Hematopoietic multipotent progenitor cell treated with erythropoietin and hydrocortisone succinate and interleukin-3 and kit ligand, for 8 days (in vitro differentiated cells): ENCODE measurements at places on chromosomes 6 and 20.

DNA sequence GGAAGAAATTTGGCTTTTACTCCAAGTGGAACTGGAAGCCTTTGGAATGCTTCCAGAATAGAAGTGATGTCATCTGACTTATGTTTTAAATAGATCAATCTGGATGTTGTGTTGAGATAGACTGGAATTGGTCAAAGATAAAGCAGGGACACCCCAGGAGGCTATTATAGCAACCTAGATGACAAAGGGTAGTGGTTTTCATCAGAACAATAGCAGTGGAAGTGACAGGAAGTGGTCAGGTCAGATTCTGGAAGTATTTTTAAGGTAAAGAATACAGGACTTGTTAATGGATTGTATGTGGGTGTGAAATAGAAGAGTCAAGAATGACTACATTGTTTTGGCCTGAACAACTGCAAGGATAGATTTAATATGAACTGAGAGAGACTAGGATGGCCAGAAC lies 191.4 kb downstream of the ADGRB3 start:
- no peak for DNase-seq

- DNase-seq, result no peak
These were observed 296.6 kb downstream of the PHACTR1 start for GRCh38 chr6:13012977-13013680.

DNA sequence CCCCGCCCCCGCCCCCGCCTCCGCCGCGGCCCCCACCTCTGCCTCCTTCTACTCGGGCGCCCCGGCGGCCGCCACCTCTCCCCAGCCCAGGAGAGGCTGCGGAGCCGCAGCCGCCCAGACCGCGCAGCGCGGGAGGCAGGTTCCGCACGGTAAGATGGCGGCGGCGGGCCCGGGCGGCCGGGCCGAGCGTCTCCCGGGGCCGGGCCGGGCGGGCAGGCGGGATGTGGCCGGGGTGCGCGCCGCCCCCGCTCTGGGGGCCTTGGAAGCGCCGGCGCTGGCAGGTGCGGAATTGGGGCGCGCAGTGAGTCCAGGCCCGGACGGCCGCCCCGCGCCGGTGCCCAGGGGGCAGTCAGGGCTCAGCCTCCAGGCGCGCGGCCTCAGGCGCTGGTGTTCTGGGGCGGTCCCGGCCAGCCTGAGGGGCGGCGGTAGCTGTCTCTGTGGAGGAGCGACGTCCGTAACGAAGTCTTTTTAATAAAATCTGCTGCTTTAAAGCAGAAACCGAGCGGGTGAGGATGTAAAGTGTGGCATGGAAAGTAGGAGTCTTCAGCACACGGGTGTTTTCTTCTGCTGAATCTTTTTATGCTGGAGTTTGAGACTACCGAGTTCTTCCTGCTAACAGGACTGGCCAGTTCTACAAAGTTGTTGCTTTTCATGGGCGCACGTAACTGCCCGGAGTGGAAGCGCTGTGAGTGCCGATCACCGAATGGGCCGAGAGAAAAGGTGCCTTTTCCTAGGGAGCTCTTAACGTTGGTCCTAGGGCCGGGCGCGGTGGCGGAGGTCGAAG lies at the start of gene GID8:
Gene GID8, plus strand, starts transcription at position 43 of the 784 bp plus-strand sequence. CDS start 3,356 bp downstream, outside the sequence.
- DNase-seq, result peak; percentile 50

GRCh38 chr6:124748778-124749177 lies 213.5 kb upstream of the RNF217 start:
- no peak for DNase-seq

- no peak for DNase-seq
These were observed 280.9 kb downstream of the KIF16B start for GRCh38 chr20:16292226-16292880.

DNA sequence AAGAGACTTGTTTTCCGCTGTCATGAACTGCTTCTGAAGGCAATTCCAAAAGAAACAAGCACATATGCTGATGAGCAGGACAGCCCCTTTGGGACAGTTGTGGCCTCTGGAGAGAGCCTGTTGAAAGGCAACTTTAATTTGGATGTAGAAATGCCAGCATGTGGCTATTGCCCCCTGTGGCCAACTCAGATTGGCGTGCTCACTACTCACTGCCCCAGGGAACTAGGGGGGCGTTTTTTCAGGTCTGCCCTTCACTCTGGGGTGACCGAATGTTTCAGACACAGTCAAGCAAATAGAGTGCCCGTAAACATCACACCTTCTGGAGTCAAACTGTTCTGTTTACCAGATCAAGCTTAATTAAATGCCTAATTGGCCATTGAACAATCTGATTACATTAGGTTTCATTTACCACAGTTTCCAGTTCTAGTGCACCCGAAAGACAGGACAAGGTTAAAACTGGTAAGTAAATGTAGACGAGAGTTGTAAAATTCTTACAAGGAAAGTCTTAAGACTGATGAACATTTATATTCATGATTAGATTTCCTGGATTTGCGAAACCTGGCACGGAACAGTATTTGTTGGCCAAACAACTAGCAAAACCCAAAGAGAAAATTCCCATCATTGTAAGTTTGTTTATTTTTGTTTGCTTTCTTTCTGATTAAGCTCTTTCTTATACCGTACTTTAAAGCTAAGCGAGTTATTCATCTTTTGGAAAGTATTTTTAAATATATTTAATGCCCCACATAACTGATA lies 75.9 kb upstream of the SYNJ2 start:
- peak; percentile 16 for DNase-seq

DNA sequence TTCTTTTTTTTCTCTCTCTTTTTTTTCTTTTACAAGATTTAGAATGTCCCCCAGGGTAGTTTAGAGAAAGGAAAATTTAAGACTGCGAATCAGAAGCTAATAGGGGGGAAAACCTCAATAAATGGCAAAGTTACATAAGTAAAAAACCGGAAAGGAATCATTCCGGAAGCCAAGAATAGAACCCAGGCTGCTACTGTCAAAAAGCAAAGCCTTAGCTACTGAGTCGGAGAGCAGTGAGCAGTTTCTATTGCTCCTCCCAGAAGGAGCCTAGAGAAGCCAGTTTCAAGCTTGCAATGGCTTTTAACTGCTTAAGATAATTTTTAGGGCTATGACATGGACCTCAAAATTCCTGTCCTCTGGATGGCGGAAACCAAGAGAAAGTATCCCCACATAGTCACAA lies 31.6 kb downstream of the SAMD5 start:
- no peak for DNase-seq

DNA sequence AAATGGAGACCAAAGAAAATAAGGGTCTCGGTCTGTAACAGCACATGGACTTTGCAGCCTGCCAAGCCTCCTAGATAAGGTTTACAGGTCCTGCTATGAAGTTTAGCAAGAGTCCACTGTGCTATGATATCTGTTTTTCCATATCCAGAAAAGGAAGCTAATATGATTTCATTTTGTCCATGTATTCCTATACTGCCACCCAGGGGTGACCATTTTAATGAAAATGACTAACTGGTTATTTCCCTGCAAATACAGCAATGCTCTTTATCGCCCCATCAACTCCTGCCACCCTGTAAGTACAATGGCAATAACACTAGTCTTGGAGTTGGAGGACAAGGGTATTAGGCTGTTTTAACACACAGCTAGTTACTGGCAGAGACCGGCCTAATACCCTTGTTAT lies 115.2 kb upstream of the GLP1R start:
- DNase-seq, result peak; percentile 60

GRCh38 chr6:33431880-33432541 lies 12.1 kb downstream of the SYNGAP1 start:
- no peak for DNase-seq

GRCh38 chr6:30769088-30769852 lies 24.9 kb upstream of the IER3 start:
- DNase-seq, result peak; percentile 51

DNA sequence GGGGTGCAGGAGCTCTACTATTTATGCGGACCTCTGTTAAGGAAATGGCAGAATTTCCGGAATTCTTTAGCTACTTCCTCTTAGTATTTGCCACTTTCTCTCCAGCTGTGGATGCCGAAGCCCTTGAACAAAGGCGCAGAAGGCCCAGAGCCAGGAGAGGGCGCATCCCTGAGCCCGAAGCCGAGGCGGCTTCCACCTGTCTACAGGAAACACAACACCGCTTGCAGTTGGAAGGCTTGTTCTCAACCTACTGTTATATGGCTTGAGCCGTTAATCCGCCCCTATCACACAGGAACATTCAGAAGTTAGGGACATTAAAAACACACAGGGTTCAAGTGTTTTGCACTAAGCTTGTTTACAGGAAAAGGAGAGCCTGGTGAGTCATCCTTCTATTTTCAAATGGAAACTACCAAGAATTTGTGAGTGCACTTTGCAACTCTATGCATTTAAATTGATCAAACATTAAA lies 417.1 kb downstream of the BCKDHB start:
- DNase-seq, result no peak

DNA sequence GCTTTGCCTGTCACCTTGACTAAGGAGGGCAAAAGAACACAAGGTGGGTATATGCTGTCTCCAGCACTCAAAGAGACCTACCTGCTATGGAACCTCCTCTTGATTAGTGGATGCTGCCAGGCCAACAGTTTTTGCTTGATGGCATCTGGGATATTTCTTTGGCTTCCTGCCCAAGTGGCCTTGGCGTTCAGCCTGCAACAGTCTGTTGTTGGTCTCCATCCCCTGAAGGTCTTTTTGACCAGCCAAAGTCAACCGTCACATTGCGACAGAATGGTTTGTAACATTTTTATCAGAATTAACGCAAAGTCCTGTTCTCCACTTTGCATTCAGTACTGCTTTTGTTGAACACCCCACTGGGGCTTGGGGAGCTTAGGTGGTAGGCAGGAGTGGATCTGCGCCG lies 37.1 kb downstream of the SERPINB1 start:
- no peak for DNase-seq

- no peak for DNase-seq
These were observed 22.0 kb upstream of the ABCC10 start for GRCh38 chr6:43405354-43405753.

- DNase-seq, result no peak
These were observed 41.2 kb downstream of the DUSP22 start for GRCh38 chr6:333379-334002.

GRCh38 chr6:27478706-27479318 lies 5.9 kb upstream of the ZNF184 start:
- DNase-seq, result peak; percentile 95

GRCh38 chr6:54771968-54772367 lies 74.6 kb upstream of the FAM83B start:
- DNase-seq, result no peak

- no peak for DNase-seq
These were observed 27.0 kb upstream of the ETV7 start for GRCh38 chr6:36414481-36414880.

DNA sequence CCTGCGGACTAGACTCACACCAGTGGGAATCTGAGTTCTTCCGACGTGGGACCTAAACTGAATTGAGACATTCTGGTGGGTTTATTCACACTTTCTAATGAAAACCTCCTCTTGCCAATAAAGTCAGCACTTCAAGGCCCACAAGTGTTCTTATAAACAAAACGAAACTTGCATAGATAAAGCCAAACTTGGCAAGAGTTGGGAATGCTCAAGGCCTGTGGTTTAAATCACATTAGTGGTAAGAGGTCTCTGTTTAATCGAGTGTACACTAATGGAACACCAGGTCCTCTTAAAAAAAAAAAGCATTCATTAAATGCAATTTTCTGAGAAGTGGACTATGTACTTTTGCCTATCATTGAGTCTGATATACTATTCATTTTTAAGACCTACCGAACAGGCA lies 143.3 kb downstream of the SMOC2 start:
- DNase-seq, result no peak

GRCh38 chr20:52840041-52840440 lies 132.1 kb upstream of the TSHZ2 start:
- no peak for DNase-seq

GRCh38 chr6:144714021-144714712 lies 429.0 kb downstream of the UTRN start:
- no peak for DNase-seq

DNA sequence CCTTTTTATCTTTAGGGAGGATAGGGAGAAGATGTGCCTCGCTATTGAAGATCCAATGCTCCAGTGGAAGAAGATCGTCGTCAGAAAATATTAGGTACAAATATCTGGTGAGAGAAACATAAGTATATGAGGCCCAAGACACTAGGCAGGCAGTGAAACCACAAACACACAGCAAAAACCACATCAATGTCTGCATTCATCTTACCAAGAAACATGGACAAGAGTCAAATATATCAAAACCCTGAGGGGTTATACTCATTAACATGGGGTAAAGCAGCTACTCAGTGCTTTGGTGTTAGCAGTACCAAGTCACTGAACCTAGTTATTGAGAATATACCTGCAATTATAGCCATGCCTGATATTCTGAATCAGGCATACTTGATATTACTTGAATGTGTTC lies 101.4 kb upstream of the FAM184A start:
- DNase-seq, result no peak

DNA sequence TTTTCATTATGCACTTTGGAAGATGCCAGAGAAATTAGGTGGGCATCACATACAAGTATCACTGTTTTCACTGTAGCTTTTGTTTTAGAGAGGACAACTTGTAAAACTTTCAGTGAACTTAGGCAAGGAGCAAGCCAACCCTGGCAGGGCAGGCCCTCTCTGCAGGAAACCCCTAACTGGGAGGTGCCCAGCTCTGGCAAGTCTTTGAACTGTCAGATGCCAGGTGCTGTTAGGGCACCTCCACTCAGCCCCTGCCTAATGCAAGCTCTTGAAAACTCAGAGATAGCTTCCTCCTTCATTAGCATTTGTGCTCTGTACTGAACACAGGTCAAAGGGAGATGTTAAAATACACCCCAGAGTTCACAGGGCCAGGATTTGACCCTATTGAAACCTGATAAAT lies 774.2 kb upstream of the FLRT3 start:
- DNase-seq, result no peak

DNA sequence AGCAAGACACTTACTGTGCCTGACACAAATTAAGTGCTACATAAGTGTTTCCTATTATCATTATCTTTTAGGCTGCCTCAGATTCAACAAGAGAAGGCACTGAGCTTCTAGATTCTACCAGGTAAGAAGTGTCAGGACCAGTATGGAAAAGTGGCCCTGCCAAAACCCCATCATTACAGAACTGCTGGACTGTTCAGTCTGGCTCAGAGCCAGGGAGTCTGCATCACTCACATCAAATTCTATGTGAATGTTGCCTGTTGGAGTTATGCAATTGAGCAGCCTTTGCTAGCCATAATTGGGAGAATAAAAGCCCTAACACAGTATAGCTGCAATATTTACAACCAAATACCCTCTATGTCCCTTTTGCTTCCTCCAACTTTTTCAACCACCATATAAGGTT lies 70.9 kb downstream of the ATG5 start:
- DNase-seq, result no peak

DNA sequence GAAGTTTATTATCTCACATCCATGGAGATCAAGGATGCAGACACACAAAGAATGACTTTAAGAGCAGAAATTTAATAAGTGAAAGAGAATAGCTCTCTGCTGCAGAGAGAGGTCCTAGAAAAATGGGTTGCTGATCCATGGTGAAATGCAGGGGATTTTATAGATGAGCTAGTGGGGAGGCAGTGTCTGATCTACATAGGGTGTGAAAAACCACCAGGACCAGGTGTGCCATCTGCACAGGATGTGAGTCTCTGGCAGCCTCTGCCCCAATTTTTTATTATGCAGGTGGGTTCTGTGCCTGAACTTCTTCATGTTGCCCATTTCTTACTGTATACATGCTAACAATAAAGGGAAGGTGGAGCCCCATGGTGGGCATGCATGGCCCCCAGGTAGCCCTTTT lies 19.9 kb upstream of the NANP start:
- no peak for DNase-seq
